ENCODE measurements at places on chromosomes 5 and 9.

GRCh38 chr5:17154211-17154996 lies 63.0 kb upstream of the BASP1 start:
- DNase-seq = no peak

GRCh38 chr5:141135030-141135717 lies at the start of gene PCDHB5:
Gene PCDHB5 (plus strand): TSS chr5:141135206. CDS start chr5:141135435, 229 bp downstream.
- DNase-seq = no peak

GRCh38 chr9:84239343-84239742 lies 101.2 kb downstream of the SLC28A3 start:
- DNase-seq = no peak

DNA sequence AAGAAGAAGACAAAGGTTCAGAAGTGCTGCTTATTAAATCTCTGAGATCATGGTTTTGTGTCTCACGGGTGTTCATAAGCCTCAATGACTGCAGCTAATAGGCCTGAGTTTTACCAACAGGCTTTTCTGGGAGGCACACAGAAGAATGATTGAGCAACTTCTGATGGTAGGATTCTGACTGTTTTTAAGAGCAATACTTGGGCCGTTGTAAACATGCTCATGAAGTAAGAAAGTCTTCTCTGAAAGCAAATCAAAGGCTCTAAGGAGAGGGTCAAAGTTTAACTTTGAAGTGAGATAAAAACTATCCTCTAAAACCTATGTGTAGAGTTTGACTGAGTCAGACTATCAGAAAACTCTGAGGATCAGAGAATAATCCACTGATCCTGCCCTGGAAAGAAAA lies 390.9 kb upstream of the DAB2 start:
- no peak for DNase-seq

GRCh38 chr9:82549174-82549821 lies 513.6 kb downstream of the RASEF start:
- no peak for DNase-seq

DNA sequence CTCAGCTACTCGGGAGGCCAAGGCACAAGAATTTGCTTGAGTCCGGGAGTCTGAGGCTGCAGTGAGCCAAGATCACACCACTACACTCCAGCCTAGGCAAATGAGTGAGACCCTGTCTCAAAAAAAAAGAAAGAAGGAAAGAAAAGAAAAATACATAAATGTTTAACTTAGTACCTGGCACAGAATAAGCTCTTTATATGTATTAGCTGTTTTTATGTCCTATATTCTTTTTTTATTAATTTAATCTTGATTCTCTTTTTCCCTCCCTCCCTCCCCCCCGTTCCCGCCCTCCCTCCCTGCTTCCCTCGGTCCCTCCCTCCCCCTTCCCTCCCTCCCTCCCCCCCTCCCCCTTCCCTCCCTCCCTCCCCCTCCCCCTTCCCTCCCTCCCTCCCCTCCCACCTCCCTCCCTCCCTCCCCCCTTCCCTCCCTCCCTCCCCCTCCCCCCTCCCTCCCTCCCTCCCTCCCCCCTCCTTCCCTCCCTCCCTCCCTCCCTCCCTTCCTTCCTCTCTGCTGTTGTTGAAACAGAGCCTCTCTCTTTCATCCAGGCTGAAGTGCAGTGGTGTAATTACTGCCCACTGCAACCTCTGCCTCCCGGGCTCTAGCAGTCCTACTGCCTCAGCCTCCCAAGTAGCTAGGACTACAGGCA lies 135.8 kb upstream of the GRHPR start:
- no peak for DNase-seq

- DNase-seq = no peak
These were observed 599.1 kb upstream of the CLINT1 start for GRCh38 chr5:158458086-158458485.

- DNase-seq = no peak
These were observed 56.6 kb downstream of the PSMB7 start for GRCh38 chr9:124358631-124359030.

- no peak for DNase-seq
These were observed 129.5 kb downstream of the NIPBL start for GRCh38 chr5:37005946-37006540.

- DNase-seq = no peak
These were observed 159.0 kb downstream of the HACD4 start for GRCh38 chr9:20872340-20872977.

GRCh38 chr9:131019388-131020239 lies 10.6 kb downstream of the LAMC3 start:
- no peak for DNase-seq

GRCh38 chr5:151414536-151414935 lies 32.9 kb upstream of the SLC36A1 start:
- no peak for DNase-seq

DNA sequence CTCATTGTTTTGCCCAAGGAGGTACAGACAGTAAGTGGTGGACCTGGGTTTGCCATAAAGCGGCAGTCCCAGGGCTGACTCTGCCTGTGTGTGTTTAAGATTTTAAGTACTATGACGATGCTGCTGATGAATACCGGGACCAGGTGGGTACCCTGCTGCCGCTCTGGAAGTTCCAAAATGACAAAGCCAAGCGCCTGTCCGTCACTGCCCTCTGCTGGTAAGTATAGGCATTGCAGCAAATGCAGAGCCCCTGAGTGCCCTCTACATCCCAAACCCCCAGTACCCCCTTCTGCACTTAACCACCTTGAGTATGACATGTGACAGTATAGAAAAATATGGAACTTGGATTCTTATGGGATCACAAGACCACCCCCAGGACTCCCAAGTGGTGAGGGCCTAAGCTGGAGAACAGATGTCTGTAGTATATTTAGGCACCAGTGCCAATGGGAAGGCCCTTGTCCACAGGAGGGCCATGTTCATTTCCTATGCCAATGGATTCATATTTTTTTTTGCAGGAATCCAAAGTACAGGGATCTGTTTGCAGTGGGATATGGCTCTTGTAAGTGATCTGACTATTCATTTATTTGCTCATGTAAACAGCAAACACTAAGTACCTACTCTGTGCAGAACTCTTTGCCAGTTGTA lies 22.0 kb downstream of the ENHO start:
- DNase-seq = peak; percentile 50

GRCh38 chr9:100637787-100638186 lies 59.9 kb downstream of the CAVIN4 start:
- DNase-seq = no peak

GRCh38 chr9:98538203-98538602 lies 170.5 kb downstream of the GABBR2 start:
- no peak for DNase-seq

GRCh38 chr5:96147866-96148265 lies 186.2 kb upstream of the ELL2 start:
- no peak for DNase-seq

DNA sequence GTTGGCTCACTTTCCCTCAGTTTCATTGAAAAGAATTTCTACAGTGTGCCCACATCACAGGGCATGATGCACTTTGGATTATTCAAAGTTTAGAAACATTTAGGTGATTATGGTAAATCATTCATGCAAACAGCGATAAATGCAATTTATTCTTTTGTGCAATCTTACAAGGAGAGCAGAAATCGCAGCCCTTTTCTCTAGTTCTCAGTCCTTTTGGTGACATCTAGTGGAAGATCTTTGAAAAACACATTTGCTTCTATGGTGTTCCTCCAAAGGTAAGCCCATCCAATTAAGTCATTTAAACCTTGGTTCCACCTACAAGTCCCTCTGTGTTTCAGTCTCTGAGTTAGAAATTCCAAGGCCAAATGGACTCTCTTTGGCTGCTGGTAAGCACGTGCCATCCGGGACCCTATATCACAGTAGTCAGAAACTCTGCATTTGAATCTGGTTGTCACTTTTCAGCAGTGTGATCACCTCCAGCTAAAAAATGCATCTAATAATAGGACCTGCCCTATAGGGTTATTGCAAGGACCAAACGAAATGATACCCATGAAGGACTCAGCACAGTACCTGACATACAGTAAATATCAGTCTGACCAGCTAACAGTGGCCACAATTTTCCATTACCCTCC lies 66.4 kb downstream of the MACROH2A1 start:
- no peak for DNase-seq

DNA sequence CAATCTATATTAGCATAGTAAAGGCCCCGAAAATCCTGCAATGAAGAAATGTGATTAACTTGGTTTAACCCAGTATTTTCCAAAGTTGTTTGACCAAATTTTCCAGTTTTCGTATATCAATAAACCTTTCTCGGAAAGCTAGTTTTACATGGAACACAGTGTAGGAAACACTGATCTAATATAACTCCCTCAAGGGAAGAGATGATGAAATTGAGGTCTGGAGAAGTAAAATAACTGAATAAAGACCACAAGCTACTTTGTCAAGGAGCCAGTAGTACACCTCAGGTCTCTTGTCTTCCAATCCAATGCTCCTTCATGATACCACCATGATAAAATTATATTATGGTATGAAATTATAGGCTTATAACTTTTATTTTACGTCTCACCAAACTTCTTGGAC lies 118.1 kb upstream of the TARS1 start:
- DNase-seq = no peak

- no peak for DNase-seq
These were observed 1.9 kb upstream of the ABO start for GRCh38 chr9:133276923-133277322.

DNA sequence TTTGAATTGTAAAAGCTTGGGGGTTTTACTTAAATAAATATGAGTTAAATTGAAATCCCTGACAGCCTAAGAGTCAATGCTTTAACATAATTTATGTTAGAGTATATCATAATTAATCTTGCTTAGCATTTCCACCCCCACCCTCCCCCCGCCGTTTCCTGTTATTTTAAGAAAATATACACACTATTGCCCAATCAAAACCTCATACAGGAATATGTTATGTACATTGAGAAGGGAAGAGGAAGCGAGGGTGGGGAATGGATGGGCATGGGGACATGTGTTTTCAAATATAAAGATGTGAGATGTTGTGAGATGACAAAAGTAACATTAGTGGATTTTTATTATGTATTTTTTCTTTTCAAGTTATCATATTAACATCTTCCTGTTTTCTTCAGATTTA lies 561.1 kb upstream of the MEF2C start:
- DNase-seq = no peak

GRCh38 chr5:39717176-39717897 lies 292.6 kb upstream of the DAB2 start:
- DNase-seq = no peak

GRCh38 chr5:125440905-125441304 lies 694.5 kb upstream of the ZNF608 start:
- DNase-seq = no peak

DNA sequence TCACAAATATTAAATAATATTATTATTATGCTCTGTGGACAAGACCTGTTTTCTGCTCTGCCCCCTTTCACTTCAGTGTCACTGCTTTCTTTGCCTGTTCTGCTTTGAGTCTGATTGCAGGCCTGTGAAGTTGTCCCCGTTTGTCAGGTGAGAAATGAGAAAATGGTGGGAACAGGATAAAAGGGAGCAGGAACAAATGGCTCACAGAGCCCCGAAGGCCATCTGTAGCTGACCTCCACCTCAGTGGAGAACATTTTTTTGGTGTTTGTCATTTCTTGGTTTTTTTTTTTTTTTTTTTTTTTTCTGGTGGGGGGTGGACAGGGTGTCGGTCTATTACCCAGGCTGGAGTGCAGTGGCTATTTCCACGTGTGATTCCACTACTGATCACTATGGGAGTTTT lies 13.2 kb upstream of the S100Z start:
- DNase-seq = no peak

DNA sequence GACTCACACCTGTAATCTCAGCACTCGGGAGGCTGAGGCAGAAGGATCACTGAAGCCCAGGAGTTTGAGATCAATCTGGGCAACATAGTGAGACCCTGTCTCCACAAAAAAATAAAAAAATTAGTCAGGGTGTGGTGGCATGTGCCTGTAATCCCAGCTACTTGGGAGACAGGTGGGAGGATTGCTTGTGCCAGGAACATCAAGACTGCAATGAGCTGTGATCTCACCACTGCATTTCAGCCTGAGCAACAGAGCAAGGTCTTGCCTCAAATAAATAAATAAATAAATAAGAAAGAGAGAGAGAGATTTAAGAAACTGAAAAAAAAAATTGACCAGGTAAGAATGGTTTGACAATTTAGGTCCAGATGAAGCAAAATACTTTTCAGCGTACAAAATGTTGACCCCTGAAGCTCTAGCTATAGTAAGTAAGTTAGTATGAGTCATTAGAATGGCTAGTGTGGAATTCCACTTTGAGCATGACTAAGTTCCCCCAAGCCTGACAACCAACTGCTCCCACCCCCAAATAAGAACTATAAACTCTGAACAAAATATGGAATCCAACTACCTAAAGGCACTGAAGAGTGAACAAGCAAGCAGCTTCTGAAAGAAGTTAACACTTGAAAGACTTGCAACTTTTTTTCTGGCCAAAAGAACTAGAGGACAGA lies 217.8 kb upstream of the TLE4 start:
- no peak for DNase-seq

DNA sequence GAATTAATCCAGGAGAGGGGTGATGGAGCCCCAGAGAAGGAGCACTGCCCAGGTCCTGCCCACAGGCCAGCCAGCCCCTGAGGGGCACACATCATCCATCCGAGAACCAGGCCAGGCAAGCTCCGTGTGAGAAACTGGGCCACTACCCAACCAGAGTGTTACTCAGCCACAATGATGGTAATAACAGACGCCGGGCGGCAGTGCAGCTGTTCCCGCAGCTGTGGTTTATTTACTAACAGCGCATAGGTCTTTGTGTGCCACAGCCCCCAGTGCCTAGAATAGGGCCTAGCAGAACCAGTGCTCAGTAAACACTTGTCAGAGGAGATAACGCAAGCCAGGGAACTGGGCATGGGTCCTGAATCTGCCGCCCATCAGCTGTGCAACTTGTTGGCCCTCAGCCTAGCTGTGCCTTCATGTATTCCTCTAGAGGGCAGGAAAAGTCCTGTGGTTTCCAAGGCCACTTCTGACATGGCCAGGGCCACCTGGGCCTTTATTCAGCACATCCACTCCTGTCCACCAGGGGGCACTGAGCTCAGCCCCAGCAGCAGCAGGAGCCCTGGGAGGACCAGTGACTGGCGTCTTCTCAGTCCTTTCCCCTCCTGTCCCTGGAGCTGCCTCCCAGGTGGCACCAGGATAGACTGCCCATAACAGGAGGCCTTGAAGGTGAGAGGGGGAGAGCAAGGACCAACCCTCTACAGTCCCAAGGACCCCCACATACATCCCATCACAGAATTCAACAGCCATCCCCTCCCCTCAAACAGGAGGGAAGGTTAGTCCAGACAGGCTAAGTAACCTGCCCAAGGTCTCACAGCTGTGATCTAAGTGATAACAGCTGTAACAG lies 2.1 kb downstream of the MXD3 start:
- DNase-seq = no peak

DNA sequence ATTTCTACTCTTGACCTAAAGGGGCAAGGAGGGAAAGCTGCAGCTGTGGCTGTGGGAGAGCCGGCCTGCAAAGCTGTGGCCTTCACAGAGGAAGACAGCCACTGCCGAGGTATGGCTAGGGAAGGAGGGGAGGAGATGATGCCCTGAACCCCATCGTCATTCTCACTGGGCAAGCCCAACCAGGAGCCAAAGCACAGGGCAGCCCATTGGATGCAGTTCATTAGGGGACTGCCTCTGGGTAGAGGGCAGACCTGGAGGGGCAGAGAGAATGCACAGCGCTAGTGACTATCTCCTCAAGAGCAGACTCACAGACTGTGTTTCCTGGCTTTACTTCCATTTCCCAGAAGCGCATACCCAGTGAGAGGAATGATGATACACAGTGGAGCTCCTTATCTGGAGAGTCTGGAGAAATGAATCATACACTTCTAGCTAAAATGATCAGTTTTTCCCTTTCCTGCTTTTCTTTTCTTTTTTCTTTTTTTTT lies 47.2 kb upstream of the TTC23L start:
- DNase-seq = no peak
